ENCODE measurements at places on chromosomes 11 and 22. TPM values are rescaled to one million over a fixed set of nuclear protein-coding genes. Genes with fewer than 3 reads are reported as not detected.

GSTT2 gene
- 1.1 TPM for total RNA-seq

PGA5 gene
- total RNA-seq: not detected

DNA sequence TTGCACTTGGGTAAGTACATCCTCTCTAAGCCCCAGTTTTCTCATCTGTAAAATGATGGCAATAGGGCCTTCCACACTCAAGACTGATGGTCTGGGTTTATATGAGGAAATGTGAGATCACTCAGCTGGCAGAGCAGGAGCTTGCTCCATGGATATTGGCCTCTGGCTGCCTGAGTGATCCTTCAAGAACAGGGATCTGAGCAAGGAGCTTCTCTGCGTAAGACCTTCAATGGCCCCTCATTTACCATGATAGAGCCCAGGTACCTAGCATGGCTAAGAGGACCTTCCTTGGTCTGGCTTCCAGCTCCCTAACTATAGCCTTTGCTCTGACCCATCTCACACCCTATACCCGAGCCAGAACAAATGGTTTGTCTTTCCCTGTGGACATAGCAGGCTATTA, 5.5 kb downstream of the ROBO4 start:
- no peak for DNase-seq

DNA sequence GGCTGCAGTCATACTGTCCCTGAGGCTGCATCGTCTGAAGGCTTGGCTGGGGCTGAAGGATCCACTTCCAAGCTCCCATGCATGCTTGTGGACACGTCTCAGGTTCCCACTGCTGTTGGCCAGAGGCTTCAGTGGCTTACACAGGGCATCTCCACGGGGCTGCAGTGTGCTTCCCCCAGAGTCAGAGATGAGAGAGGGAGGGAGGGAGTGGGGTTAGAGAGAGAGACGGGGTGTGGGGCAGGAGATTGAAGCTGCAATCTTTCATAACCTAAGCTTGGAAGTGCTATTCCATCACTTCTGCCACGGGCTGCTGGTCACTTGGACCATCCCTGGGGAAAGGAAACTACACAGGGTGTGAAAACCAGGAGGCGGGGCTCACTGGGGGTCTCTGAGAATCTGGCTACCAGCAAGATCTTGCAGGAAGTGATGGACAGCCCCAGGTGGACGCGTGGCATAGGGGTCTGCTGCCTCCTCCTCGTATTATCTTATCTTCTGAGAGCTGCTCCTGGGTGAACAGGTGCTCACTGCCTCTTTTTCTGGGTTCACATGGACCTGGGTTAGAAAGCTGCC, 63.0 kb upstream of the MYEOV start:
- no peak for DNase-seq

DNA sequence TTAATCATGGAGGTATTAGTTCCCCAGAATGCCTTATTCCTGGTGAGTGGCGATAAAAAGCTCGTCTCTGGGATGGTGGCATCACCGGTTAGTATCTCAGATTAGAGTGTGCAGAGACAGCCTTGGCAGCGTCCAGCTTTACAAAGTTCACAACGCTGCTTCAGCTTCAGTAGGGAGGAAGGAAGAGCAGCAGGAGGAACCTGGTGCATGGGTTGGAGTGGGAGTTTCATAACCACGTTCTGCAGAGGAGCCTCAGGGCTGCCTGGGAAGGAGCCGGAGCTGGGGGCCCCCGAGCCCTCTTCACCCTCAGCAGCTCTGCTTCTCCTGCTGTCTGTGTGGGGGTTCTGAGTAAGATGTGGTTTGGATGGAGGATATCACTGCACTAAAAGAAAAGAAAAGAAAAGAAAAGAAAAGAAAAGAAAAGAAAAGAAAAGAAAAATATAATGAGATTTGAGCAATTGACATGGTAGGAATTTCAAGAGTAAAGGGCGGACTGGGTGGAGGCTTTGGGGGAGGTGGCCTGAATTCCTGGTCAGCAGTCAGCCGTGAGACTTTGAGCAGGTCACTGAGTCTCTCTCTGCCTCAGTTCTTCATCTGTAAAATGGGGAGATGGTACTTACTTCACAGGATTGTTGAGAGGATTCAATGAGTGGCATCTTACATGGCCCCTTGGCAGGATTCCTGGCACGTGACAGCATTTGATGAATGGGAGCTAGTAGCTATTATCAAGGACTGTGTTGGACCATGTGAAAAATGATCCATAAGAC, 6.5 kb downstream of the ASPHD2 start:
- no peak for DNase-seq

DNA sequence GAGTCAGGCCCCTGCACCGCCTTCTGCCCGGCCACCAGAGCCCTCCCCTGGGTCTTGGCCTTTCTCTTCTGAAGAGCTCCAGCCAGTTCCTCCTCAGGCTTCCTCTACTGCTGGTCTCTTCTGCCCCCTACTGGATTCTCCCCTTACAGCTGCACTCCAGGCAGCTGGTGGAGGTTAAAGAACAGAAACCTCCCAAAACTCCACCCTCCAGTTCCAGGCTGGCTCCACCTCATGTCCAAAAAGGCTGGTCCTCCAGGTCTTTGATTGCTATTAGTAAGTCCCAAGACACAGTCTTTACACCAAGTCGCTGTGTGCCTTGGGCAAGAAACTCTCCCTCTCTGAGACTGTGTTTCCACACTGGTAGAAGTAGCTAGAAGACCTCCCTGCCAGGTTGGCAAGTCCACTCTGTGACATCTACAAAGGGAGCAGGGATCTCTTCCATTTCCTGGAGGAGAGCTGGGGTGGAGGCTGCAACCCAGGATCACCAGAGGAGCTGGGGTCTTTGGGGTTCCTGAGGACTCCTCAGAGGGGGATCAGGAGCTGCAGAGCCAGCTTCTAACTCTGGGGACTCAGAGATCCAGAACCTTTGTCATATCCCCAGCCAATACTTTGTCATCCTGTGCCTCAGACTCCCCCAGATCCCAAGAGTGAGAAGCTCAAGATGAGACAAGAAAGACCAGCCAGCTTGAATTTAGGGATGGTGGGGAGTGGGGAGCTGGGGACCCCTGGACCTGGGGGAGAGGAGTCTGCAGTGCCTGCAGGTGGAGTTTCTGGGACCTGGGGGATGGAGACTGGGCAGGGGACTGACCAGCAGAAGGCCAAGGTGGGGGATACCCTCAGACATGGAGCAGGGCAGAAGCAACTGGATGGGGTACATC, 3.4 kb upstream of the IGLL5 start:
- no peak for DNase-seq

Data from esophagus muscularis mucosa (tissue), 4 donors.